ENCODE measurements at places on chromosomes 6 and 20. TPM values are rescaled to one million over a fixed set of nuclear protein-coding genes. Genes with fewer than 3 reads are reported as not detected.

DNA sequence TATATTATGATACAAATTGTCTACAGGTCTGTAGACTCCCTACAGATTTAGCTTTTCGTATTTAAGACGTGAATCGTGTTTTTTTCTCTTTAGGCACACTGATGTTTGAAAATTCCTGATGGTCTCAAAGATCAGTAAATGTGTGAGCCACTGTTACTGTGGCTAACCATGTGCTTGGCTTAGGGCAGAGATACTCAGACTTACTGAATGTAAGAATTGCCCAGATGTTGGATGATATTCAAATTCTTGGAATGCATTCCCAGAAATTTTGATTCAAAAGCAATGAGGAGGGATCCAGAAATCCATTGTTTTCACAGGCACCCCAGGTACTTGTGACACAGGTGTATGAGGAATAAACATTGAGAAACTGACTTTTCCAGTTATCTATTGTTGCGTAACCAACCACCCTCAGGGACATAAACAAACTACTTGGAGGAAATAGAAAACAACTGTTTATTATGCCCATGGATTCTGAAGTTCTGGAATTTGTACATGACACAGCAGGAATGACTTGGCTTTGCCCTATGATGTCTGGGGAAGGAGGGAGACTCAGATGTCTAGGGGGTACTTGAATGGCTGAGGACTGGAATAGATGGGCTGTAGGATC is 339.6 kb upstream of the CITED2 start:
- DNase-seq, result no peak
- H3K4me1 ChIP-seq, result no peaks in the 10 kb centered on the region
- H3K36me3 ChIP-seq, result no peaks in the 10 kb centered on the region
- H3K4me3 ChIP-seq, result no peak overlapping the region
- no peak overlapping the region for H3K27ac ChIP-seq

- H3K27me3 ChIP-seq, result no peaks in the 10 kb centered on the region
- H3K27ac ChIP-seq, result no peak overlapping the region
- no peak overlapping the region for H3K4me3 ChIP-seq
- H3K36me3 ChIP-seq, result no peaks in the 10 kb centered on the region
These were observed 266.9 kb downstream of the UST start for GRCh38 chr6:149013586-149014344.

DNA sequence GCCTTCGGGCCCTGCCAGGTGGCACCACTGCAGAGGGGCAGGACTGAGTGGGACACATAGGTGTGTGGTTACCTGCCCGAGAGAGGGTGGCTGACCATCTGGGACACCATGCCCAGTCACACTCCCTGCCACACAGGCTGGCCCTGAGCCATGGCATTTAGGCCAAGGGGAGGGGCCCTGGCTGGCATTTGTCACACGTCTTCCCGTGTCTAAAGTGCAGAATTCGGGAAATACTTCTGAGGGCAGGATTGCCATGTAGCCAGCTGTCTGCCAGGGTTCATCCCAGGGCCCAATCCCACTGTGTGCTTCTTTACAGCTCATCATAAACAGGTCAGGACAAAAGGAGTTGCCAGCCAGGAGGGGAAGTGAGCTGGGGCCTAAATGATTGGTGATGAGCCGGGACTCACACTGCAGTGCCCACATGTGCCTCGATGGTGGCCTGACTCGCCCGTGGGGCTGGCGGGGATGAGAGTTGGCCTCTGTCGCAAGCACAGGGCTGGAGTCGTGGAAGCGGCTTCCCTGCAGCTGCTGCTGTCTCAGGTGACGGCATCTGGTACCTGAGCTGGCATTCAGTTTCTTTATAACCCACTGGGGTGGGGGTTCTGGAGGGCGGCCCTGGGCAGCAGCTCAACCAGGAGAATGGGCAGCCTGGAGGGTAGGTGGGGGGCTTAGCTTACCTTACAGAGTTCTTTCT is 5.9 kb upstream of the UNC93A start:
- H3K4me1 ChIP-seq, result peaks cover 20% of the 10 kb centered on the region
- no peak overlapping the region for H3K27ac ChIP-seq
- H3K27me3 ChIP-seq, result no peaks in the 10 kb centered on the region
- no peak for DNase-seq
- no peaks in the 10 kb centered on the region for H3K36me3 ChIP-seq

PROKR2 gene
- total RNA-seq, result 0.86 TPM

TNFRSF6B gene
- total RNA-seq, result not detected

DNA sequence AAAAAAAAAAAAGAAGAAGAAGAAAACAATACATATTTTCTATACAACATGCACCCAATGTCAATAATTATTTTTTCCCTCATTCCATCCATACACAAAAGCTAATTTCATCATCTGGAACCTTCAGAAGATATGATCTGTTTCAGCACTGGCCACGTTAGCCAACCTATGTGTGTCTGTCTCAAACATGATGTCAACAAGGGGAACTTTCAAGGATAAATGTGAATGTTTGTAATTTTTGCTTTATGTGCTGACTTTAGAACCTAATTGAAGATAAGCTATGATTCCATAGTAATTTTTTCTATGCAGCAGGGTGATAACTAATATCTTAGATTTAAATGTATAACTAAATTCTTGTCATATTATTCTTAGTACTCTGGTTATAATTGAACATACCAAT is 37.9 kb downstream of the IPCEF1 start:
- H3K27ac ChIP-seq, result no peak overlapping the region
- no peak overlapping the region for H3K4me3 ChIP-seq
- H3K4me1 ChIP-seq, result no peaks in the 10 kb centered on the region
- no peak for DNase-seq
- H3K36me3 ChIP-seq, result no peaks in the 10 kb centered on the region

DNA sequence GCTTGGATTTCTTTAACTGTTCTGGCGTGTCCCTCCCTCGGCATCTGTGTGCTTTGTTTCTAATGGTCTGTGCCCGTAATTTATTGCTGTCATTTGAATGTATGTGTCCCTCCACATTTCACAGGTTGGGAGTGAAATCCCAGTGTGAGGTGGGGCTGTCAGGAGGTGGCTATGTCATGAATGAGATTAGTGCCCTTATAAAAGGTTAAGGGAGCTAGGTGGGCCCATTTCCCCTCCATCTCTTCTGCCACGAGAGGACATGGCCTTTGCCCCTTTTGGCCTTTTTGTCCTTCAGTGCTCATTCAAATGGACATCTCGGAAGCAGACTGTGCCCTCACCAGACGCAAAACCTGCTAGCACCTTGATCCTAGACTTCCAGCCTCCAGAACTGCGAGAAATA is 96.3 kb downstream of the LAMP5 start:
- H3K27me3 ChIP-seq, result no peaks in the 10 kb centered on the region
- no peaks in the 10 kb centered on the region for H3K4me1 ChIP-seq
- no peak overlapping the region for H3K27ac ChIP-seq
- H3K4me3 ChIP-seq, result no peak overlapping the region

CASS4 gene
- not detected for total RNA-seq

DNA sequence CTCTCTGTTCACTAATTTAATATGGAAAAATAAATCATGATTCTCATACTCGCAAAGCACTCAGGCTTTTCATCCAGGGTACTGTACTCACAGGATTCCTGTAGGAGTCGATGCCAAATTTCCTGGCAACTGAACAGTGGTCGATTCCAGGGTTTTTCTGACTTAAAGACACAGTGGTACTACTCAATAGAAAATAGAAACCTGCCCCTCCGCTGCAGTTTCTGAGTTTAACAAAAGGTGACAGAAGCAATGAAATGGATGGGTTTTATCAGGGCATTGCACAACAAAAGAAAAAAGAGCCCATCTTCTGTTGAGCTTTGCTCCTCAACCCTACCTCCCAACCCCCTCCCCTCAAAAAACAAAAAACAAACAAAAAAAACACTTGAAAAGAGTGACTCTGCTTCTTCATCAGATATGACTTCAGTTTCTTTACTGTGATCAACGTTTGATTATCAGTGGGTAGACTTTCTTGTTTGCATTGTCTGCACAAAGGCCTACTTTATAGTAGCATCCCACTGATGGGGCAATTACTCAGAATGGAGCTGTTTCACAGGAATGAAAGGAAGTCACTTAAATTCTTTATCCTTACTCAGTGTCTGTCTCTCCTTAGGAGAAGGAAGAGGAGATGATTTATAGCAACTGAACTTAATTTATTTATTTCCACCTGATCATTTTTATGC is 96.2 kb upstream of the FOXO3 start:
- H3K4me1 ChIP-seq, result no peaks in the 10 kb centered on the region
- no peak overlapping the region for H3K27ac ChIP-seq
- H3K4me3 ChIP-seq, result no peak overlapping the region

DNA sequence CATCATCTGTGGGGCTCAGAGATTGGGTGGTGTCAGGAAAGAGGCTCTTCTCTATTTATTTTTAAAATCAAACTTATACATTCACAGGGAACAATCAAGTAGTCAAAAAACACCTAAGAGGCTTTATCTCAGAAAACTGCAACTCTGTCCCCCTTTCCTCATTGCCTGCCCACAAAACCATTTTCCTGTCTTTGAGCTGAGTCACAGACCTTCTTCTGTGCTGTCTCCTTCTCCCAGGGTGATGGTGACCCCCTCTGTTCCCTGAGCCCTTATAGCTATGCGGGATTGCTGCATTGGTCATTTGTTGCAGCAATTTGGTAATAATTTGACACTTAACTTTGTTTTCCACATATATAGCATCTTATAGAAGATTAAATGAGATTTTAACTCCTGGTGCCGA is 195.2 kb upstream of the PROKR2 start:
- H3K36me3 ChIP-seq, result no peaks in the 10 kb centered on the region
- no peak overlapping the region for H3K4me3 ChIP-seq
- peaks cover 4% of the 10 kb centered on the region for H3K27me3 ChIP-seq
- H3K27ac ChIP-seq, result no peak overlapping the region
- H3K4me1 ChIP-seq, result peaks cover 7% of the 10 kb centered on the region

CST2 gene
- not detected for total RNA-seq

DNA sequence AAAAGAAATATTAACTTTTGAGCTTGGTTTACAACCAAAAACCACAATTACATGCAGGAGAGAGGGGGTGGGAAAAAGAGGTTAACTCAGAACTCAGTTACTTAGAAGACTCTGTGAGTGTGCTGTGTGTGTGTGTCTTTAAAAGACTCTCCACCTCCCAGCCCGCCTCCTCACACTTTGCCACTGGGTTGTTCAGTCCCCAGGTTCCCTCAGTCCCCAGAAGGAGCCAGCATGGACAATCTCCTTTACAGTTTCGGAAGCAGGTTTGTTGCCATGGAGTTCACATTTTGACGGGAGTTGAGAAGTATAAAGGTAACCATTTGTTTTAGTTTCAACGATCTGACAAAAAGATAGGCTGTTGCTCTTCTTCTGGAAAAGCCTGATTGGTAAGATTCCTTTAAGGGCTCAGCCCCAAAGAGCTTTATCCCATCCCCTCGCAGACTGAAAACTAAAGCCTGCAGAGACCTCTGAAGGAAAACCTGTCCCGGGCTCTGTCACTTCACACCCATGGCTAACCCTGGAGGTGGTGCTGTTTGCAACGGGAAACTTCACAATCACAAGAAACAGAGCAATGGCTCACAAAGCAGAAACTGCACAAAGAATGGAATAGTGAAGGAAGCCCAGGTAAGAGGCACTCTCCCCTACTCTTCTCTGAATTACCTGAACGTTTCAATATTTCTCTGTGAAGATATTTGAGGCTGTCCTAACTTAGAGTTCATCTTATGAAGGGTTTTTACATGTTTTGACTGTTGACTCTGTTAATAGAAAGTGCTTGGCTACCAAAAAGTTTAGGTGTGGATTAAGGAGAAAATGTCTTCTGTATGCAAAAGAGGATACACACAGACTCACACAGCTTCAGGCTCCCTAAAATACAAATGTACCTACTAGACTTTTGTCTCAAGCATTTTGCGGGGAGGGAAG is at the start of gene SPTLC3:
Gene SPTLC3, plus strand, starts transcription at position 212 of the 921 bp plus-strand sequence. Its CDS starts 296 bp downstream, at position 508.
- no peaks in the 10 kb centered on the region for H3K36me3 ChIP-seq
- H3K4me3 ChIP-seq, result no peak within 1 kb of the TSS
- H3K27me3 ChIP-seq, result no peaks in the 10 kb centered on the region
- DNase-seq, result no peak
- H3K27ac ChIP-seq, result no peak within 1 kb of the TSS

DYNLT1 gene
- total RNA-seq, result 261 TPM

SOD2 gene
- 56.5 TPM for total RNA-seq
